Ascending aorta (tissue), 2 donors: ENCODE measurements at places on chromosomes 4 and X.
A peak's percentile ranks its signal among the peaks of the same experiment; 100 is the strongest.

DNA sequence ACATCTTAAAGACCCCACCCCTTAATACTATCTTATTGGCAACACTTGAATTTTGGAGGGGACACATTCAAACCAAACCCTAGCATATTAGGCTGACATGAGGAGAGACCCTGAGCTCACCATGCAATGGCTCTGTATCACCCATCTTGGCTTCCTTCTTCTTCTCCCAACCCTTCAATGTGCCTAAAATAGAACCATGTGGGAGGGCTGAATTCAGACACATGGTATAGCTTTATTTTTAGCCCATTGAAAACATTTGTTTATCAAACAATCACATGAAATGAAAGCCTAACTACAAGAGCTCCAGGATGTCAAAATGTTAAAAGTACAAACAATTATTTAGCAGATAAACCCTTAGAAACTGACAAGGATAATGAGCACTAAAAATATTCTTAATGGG, 81.6 kb downstream of the RASL11B start:
- DNase-seq = no peak

GRCh38 chr4:121200795-121201472, 36.8 kb upstream of the TNIP3 start:
- no peak for DNase-seq

DNA sequence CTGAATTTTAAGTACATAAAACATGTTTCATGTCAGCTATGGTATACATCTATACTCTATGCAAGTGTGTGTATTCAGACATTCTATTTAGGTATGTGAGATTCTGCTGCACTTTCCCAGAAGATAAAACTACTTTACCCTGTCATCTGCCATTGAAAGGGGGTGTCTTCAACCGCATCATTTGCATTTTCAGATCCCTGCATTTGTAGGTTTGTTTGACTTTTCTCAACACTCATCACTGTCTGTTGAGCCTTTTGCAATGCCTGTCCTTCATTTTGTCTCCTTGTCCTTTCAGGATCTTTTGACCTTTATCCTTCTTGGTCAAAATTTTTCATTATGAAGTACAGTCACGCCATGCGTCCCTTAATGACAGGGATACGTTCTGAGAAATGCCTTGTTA, 103.5 kb downstream of the TMA16 start:
- no peak for DNase-seq

- no peak for DNase-seq
These were observed 81.7 kb downstream of the PWWP3B start for GRCh38 chrX:106249706-106250379.

DNA sequence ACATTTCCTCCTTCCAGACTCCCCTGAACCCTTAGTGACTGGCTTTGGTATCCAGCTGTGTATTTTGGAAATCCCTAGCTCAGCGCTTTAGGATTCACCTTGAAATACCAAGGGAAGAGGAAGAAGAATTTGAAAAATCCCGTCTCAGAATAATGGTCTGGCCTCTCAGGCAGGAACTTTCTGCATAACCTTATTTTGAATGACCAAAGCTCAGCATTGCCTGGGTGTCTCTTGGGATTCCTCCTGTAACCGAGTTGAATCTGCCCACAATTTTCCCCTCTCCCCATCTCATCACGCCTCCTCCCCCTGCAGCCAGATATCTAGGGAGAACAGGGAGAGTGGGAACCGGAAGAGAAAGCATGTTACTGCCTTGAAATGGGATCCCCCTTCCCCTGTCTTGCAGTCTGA, 116.2 kb downstream of the SMIM20 start:
- peak; percentile 24 for DNase-seq

- no peak for DNase-seq
These were observed 128.8 kb upstream of the NKX1-1 start for GRCh38 chr4:1534876-1535526.

GRCh38 chrX:154357205-154357604, 17.2 kb downstream of the FLNA start:
- no peak for DNase-seq

- DNase-seq = no peak
These were observed 476.4 kb downstream of the AFF2 start for GRCh38 chrX:148976571-148977400.

DNA sequence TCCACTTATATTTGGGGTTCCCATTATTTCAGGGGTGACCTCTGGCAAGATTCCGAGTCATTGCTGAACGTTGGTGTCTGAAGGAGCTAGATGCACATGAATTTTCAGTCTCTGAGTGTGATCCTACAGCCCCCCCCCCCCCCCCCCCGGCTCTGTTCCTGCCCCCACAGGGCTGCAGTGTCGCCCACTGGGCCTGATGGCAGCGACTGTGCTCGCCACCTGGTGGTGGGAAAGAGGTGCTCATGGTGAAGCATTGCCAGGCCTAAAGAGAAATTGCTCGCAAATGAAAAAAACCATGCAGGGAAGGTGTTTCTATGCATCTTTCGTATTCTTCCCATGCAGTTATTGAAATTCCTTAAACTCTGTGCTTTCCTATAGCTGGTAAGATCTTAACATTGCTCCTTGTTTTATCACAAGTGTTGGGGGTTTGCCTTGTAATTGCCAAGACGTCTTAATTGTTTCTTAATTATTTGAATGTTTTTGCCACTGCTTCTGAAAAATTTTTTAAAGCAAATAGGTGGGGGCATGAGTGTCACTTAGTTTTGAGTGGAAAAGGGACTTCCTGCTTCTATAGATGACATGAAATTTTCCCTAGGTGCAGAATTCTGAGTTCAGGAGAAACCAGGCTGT, 63.2 kb downstream of the CLDN22 start:
- no peak for DNase-seq

DNA sequence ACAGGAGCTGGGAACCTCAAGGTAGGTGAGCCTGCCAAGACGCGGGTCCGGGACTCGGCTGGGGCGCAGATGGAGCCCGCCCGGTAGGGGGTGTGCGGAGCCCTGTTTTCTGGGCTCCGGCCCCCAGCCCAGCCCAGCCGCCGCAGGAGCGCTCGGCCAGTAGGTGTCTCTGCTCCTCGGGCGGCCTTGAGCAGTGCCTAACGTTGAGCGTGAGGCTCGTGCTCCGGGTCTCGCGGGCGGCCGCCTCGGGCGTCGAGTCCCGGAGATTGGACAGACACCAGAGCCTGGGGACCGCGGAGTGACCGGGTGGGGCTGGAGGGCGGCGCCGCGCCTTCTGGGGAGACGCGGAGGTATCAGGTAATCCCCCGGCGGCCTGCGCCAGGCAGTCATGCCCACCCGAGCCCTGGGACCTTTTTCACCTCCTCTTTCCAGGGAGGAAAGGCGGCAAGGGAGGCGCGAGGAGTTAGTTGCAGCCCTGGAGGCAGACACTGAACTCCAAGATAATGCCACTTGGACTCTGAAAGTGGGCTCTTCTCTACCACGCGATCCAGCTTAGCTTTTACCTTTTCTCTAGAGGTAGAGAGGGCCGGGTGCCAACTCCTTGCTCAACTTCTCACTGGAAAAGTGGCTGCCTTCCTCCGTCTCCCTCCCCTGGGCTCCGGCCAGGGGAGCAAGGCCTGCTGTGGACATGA, 14.5 kb upstream of the FGG start:
- no peak for DNase-seq

- DNase-seq = no peak
These were observed 270.4 kb downstream of the LDB2 start for GRCh38 chr4:16627999-16628398.

- DNase-seq = peak; percentile 50
These were observed 59.2 kb downstream of the NBDY start for GRCh38 chrX:56788229-56788628.

- no peak for DNase-seq
These were observed at the start of gene IL2 for GRCh38 chr4:122456231-122457116. Gene IL2 (minus strand): TSS chr4:122456725. CDS start chr4:122456440, 285 bp downstream.

DNA sequence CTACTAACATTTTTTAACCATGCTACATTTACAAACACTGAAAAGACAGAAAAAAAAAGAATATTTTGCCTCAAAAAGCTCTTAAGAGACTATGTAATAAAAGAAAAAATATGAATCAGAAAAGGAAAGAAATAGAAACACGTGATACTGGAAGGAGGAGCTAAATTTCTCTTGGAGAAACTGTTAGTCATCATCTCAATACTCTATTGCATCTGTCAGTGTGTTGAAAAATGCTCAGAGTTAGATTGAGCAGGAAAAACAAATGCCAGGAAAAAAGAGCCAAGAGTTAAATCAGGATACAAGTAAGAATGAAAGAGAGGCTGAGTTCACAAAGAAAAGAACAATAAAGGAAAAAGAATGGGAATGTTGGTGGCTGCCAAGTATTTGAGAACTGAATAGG, 2.6 kb downstream of the RAB28 start:
- no peak for DNase-seq

GRCh38 chr4:169988252-169988651, 37.9 kb downstream of the MFAP3L start:
- DNase-seq = no peak

DNA sequence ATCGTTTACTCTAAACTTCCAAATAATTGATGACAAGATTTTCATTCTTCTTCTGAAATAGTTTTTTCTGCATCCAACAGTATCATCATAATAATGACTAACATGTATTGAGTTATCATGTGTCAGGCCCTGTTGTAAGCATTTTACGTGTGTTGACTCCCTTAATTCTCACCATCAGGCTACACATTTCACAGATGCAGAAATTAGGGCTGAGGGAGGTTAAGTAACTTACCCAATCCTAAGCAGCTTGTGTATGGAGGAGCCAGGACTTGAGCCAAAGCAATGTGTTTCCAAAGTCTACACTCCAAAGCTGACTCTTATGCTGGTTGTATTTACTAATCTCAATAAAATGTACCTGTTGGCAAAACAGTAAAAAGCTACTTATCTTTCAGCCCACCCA, 11.2 kb upstream of the KDR start:
- DNase-seq = no peak

DNA sequence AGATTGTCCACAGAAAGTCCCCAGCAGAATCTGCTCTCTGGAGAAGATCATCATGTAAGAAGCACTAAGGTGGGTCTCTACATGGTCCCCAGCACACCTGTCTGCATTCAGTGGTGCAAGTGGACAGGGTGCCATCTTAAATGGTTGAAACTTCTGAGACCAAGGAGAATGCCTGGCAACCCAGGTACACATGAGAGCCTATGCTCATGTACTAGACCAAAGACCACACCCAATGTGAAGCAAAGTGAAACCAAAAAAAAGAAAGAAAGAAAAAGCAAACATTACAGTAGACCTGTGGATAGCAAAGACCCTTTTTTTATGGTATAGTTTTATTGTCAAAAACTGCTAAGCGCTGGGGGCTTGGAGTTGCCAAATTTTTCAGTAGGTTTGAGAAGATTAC, 15.0 kb downstream of the CD40LG start:
- DNase-seq = no peak

DNA sequence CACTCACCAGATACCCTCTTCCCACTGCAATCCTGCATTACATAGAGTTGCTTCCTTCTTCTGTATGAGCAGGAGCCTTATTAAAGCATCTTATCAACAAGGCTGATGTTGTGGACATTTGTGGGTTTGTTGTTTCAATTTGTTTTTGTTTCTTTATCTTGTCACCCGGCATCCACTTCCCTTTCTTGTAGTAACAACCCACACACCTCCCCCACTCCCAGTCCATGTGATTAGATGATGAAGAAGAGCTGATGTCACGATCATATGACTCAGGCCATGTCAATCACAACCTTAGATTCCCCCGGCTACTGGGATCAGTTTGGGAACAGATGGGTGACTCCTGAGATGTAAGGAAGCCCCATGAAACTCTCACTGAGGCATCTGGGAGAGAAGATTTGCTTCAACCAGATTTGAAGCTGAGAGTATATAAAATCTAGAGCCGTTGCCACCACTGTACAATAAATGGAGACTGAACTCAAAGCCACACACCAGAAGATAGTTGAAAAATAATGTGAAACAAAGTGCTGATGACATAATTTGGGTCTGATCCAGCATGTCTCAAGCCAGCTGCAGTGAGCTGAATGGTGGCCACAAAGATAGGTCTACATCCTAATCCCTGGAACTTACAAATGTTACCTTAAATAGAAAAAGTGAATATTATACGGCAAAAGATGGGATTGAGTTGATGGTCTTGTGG, 34.1 kb upstream of the SRD5A3 start:
- no peak for DNase-seq

GRCh38 chr4:82833696-82834313, 35.2 kb upstream of the SCD5 start:
- DNase-seq = no peak

DNA sequence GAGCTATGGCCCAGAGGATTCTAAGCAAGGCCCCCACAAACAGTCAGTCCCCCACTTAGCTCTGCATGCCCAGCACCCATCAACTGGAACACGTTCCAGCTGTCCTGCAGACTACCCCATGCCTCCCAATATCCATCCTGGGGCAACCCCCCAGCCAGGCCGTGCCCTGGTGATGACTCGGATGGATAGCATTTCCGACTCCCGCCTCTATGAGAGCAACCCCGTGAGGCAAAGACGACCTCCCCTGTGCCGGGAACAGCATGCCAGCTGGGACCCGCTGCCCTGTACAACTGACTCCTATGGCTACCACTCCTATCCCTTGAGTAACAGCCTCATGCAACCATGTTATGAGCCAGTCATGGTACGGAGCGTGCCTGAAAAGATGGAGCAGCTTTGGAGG, 32.0 kb downstream of the LAS1L start:
- no peak for DNase-seq

DNA sequence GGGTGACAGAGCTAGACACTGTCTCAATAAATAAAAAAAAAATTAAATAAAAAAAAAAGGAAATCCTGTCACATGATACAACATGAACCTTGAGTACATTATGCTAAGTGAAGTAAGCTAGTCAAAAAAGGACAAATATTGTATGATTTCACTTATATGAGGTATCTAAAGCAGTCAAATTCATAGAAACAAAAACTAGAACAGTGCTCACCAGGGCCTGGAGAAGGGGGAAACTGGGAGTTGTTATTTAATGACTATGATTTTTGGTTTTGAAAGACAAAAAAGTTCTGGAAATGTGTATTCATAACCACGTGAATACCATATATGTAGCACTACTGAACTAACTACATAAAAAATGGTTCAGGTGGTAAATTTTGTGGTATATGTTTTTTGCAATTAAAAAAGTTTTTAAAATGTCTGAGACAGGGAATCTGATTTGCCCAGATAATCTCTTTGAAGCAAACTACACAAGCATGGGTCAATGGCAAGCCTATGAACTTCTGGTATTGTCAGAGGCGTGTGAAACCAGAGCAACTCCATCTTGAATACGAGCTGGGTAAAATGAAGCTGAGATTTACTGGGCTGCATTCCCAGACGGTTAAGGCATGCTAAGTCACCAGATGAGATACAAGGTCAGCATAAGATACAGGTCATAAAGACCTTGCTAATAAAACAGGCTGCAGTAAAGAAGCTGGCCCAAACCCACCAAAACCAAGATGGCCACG, 42.3 kb downstream of the ANAPC10 start:
- no peak for DNase-seq
